ENCODE measurements at places on chromosomes 5 and 9.

DNA sequence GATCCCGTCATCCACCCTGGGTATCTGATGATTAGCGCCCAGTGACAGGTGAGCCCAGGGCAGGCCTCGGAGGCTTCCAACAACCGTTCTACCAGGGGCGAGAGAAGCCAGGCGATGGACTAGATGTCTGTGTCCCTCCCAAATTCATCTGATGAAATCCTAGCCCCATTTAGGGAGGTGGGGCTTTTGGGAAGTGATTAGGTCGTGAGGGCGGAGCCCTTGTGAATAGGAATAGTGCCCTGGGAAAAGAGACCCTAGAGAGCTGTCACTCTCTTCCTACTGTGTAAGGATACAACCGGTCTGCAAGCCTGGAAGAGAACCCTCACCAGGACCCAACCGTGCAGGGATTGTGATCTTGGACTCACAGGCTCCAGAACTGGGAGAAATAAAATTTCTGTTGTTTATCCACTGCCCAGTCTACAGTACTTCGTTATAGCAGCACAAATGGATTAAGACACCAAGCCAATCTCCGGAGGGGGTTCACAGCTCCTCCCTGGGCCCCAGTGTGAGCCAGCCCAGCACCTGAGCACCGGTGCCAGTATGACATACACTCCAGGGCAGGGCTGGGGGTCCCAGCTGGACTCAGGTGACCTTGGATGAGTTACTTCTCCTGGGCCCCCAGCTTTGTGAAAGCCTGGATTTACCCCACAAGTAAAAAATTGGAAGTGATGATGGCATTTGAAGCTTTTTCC, 162.2 kb downstream of the DAB2IP start:
- DNase-seq = no peak

DNA sequence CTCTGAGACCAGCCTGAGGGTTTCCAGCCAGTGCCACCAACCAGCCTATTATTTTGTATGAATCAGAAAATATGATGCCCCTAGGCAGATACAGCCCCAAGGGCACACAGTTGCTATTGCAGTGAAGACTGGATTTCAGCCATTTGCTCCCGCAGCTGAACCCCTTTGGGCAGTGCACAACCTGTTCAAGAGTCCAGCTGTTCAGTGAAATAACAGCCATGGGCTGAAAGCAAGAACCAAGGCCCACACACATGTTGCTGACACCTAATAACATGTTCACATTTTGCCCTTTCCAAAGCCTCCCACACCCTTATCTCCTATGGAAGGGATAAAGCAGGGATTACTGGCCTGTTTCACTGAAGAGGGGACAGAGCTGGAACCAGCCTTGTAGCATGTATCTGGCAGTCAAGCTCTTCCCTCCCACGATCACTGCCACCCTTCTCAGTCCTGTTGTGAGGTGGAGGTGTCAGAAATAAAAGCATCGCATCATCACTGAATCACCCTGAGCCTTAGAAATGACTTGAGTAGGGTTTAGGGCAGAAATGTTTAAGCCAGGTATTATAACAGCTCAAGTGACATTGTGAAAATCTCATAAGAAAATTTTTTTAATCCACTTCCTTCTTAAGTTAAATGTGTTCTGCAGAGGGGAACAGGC, 137.1 kb upstream of the FSTL4 start:
- no peak for DNase-seq

- no peak for DNase-seq
Measured at GRCh38 chr9:115717298-115717697, 436.3 kb upstream of the PAPPA start.

DNA sequence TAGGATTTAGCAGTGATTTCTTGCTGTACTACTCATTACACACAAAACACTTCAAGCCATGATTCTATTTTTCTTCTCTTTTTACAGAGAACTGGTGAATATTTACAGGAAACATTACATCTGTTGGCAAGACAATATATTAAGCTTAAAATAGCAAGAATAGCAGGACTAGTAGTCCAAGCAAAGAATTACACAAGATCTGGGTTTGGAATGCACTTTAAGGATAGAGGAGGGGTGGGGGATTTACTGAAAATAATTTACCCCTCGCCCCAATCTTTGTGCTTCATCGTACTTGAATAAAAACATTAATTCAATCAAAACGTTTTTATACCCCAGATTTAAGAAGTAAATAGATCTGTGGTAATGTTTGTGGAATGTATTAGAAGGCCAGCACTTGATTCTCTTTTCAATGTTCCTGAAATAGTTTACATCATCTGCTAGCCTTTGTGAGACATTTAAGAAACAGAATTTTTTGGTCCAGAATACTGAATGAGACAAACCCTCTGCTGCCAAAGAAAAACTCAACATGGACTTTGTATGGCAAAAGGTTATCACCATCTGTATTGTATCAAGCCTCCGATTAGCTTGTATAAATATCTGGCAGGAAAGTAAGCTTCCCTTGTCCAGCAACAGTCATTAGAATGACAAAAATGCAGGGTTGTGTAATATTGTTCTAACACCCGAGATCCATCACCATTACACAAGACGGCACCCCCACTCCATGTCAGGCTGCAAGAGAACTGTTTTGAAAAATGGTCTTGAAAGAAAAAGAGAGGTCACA, 23.8 kb downstream of the SVEP1 start:
- no peak for DNase-seq

All from DMS79 treated with DMSO at 0.1 percent for 48 hours (cell line).